ENCODE measurements at places on chromosomes 6 and 20.
A peak's percentile ranks its signal among the peaks of the same experiment; 100 is the strongest.

DNA sequence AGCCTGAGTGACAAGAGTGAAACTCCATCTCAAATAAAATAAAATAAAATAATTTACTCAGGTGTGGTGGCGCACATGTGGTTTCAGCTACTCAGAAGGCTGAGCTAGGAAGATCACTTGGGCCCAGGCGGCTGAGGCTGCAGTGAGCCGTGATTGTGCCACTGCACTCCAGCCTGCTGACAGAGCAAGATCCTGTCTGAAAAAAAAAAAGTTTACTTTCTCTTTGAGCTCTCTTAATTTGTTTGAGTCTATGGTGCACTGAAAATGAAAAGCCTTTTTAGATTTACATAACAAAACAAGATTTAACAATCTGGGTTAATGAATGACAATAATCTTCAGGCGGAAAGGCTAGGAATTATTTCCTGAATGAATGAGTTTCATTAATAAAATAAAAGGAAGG, 23.3 kb upstream of the NHSL1 start:
- no peak for DNase-seq

- no peak for DNase-seq
Measured at GRCh38 chr6:2193931-2194330, 51.5 kb downstream of the GMDS start.

GRCh38 chr6:85551264-85551663, 42.4 kb downstream of the SNX14 start:
- DNase-seq, result no peak

- no peak for DNase-seq
Measured at GRCh38 chr6:153781306-153781705, 257.7 kb upstream of the OPRM1 start.

DNA sequence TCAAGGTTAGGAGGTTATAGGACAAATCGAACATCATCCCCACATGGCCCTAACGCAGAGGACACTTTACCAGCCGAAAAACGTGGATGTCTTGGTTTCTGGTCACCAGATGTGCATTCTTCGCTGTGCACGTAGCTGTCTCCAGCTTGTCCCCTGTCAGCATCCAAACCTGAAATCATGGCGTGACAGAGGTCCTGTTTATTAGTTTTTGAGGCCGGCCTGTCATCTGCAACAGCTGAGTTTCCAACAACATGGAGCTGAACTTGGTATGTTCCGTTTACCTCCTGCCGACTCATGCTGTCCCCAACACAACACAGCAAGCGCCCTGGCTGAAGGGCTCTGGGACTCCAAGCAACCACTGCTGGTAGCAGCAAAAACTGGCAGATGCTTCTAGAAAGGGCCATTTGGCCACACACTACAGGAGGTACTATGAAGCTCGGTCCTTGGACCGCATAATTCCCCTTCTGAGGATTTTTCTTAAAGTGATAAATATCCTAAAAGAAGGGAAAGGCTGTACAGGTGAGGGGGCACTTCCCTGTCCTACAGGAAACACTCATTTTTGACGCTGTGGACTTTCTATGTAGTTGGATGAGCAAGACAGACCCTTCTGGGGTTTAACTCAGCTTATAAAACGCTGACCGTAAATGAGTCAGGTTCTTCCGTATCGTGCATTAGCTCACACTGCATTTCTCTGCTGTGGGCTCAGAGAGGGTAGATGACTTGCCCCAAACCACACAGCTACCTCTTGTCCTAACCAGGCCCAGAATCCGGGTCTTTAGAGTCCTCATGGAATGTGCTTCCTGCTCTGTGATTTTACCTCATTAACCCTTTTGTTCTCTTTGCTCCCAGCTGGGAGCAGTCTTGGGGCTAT, 79.7 kb upstream of the NFATC2 start:
- DNase-seq, result no peak

- DNase-seq, result no peak
Measured at GRCh38 chr20:29296256-29297230, 1960.9 kb upstream of the DEFB115 start.

DNA sequence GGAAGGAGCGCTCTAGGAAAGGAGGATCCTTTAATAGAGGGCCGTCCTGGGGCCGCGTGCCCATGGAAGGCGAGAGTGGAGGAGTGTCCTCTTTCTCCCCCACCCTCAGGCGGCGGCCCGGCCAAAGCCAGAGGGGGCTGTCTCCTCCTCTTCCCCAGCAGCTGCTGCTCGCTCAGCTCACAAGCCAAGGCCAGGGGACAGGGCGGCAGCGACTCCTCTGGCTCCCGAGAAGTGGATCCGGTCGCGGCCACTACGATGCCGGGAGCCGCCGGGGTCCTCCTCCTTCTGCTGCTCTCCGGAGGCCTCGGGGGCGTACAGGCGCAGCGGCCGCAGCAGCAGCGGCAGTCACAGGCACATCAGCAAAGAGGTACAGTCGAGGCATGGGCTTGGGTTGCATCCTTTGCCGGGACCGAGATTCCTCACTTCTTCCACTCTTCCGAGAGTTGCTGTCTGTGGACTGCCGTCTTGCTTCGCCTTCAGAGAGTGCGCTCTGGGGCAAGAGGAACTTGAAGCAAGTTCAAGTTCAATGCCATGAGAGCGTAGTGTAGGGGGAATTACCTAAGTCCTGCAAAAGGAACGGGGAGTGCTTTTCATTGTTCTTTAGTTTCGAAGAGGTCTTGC, at the start of gene LAMA2:
LAMA2 (plus strand) TSS at position 148 of the 621 bp plus-strand sequence; CDS start at position 256, 108 bp downstream.
- no peak for DNase-seq

DNA sequence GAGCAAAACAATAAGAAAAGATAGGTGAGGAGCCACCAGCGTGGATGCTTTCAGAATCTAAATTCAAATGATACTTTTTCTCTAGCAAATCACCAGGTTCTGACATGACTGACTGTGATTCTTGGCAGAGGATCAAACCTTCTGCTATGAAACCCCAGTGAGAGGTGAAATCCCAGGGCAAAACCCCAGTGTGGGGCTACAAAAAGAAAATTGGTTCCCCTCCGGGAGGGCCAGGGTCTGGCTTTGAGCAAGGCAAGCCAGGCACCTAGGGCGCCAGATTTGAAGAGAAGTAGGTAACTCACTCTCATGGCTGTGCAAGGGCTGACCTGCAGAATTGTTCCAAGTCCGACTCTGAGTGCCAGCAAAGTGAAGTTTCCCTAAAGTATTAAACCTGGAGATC, 20.2 kb upstream of the RALGAPA2 start:
- no peak for DNase-seq

DNA sequence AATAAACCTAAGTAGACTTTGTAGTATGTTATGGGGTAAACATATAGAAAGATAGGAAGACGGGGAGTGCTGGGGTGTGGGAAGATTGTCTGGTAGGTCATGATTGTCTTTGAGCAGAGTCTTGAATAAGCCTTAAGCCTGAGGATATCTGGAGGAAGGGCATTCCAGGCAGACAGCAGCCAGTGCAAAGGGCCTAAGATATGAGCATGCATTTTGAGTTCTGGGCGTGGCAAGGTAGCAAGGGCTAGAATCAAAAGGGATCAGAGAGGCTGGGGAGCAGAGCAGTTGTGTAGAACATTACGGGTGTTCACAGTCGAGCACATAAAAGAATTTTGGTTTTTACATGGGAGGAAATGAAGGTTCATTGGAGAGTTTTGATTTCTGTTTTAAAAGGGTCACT, 14.3 kb downstream of the BICRAL start:
- no peak for DNase-seq

DNA sequence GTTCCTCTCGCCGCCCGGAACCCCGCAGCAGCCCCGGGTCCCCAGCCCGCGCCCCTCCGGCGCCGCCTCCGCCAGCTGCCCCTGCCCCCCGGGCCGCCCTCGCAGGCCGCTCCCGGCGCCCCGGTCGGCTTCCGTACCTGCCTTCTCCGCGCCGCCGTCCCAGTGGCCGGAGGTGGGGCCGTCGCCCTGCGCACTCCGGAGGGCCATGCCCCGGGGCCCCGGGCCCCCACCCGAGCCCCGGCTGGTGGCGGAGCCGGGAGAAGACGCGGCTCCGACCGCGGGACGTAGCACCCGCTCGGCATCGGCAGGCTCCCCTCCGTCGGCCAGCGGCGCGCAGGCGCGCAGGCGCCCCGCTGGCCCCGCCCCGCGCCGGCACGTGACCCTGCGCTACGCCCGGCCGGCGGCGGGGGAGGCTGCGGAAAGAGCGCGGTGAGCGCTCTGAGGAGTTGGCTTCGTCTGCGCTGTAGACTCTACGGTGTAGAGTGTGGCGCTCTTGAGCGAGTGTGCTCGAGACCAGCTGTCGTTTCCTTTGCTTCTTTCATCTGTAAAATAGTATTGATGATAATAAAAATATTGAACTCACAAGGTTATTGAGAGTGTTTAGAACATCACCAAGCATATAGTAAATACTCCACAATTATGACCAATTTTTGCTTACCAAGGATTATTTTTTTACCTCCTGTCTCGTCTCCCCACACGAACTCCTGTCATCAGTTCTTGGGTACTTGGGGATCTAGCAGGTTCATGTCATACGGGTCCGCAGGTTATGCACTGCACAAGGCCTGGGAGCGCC, at the start of gene TBC1D20:
TBC1D20 (minus strand) TSS at position 335 of the 793 bp plus-strand sequence; CDS start at position 207, 128 bp downstream.
- DNase-seq, result peak; percentile 83

GRCh38 chr6:132224943-132225342, 176.3 kb downstream of the MOXD1 start:
- no peak for DNase-seq

- peak; percentile 21 for DNase-seq
Measured at GRCh38 chr6:110101885-110102284, 77.6 kb downstream of the WASF1 start.

DNA sequence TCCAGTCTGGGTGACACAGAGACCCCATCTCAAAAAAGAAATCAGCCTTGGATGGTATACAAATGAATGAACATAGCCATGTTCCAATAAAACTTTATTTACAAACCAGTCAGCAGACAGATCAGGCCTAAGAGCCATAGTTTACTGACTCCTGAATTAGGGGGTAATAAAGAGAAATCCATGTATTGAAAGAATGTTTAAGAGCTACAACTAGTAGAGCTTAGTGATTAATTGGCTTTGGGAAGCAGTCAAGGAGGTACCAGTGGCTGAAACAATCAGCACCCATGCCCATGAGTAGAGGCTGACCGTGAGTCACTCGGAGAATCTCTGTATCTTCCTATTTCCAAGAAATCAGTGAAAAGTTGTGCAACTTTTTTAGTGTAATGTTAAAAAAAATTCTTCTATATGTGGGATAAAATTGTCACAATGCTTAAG, 223.6 kb upstream of the RREB1 start:
- no peak for DNase-seq

DNA sequence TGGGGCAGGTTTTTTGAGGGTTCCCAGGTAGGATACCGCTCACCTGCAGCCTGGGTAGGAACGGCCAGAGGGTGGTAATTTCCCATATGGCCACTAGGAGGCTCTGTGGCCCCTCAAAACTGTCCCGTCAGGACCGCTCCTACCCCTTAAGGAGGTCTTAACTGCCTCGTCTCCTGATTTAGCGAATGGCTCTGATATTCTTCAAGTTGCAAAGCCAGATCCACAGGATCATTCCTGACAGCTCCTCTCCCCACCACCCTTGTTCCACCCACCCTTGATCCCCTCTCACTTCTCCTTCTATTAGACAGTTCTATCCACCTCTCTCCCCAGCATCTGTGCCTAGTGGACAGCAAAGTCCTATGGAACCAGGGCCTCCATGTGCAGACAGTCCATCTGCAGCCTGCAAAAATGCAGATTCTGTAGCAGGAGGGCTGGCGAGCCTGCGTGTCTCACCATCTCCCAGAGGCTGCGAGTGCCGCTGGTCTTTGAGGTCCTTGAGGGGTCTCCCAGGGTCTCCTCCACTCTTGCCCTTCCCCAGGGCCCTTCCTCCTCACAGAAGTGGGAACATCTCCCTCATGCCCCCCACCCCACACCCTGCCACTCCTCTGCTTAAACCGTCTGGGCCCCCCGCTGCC, 34.3 kb upstream of the ZBP1 start:
- peak; percentile 62 for DNase-seq

- peak; percentile 26 for DNase-seq
Measured at GRCh38 chr20:47263465-47264084, 92.9 kb downstream of the ZMYND8 start.

- DNase-seq, result no peak
Measured at GRCh38 chr20:60332523-60332922, 374.3 kb downstream of the CDH26 start.

DNA sequence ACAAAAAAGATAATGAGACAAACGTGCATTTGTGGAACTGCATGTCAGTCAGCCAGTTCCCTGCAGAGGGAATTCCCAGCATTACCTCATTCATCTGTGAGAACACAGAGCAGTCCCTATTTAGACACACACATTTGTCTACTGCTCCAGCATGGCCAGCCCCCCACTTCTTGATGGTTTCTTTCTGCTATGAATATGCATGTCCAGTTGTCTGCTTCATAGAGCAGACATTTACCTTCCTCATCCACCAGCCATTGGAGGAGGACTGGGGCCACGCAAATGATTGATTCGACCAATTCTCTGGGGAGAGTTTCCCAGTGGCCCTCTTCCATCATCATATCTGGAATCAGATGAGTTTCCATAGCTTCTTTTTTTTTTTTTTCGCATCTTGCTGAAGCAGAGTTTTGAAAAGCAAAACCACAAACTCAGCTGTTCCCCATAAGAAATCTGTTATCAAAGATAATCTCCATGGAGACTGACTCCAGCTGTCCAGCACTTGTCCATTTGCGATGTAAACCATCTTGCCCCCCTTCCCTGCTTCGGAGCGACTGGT, 11.8 kb downstream of the ENPP1 start:
- DNase-seq, result no peak

GRCh38 chr6:2132416-2132815, 113.0 kb downstream of the GMDS start:
- DNase-seq, result no peak

DNA sequence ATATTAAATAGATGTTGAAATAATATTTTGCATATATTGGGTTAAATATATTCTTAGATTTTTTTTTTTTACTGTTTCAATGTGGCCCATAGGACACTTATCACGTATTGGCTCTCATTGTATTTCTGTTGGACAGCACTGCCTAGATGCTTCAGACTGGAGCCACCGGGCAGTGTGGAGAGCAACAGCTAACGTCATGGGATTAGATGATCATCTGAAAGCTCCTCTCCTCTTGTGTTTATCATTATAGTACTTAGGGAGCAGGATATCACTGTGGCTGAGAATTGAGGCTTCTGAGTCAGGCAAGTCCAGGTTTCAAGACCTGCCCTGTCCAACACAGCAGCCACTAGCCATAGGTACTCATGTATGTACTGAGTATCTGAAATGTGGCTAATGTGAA, 87.4 kb downstream of the ZHX3 start:
- DNase-seq, result no peak

GRCh38 chr6:89281779-89282246, 33.3 kb downstream of the GABRR2 start:
- DNase-seq, result no peak

- no peak for DNase-seq
Measured at GRCh38 chr6:89184344-89184743, 32.8 kb downstream of the GABRR1 start.

GRCh38 chr6:55998576-55998975, 123.2 kb upstream of the BMP5 start:
- no peak for DNase-seq

- no peak for DNase-seq
Measured at GRCh38 chr6:138803861-138804260, 8.0 kb downstream of the ECT2L start.

DNA sequence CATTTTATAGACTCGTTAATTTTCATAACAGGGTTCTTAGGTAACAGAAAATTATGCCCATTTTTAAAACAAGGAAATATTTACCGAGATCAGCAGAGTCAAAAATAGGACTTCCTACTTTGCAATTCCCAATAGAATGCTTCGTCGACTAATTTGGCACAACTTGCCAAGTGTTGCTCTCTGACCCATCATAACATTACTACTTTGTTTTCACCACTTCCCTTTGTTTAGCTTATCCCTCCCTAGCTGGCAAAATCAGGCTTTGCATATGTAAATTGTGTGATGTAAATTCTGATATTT, 914 bp upstream of the RANBP9 start:
- peak; percentile 61 for DNase-seq

- no peak for DNase-seq
Measured at GRCh38 chr6:130252527-130253237, 29.9 kb upstream of the SAMD3 start.

All from NCI-H1105 treated with DMSO at 0.1 percent for 48 hours (cell line).